ENCODE measurements at places on chromosomes 12 and 14. TPM values are rescaled to one million over a fixed set of nuclear protein-coding genes. Genes with fewer than 3 reads are reported as not detected.

- DNase-seq = no peak
Observed at GRCh38 chr14:44107156-44107555, 399.9 kb downstream of the FSCB start.

Gene LTB4R
- total RNA-seq = 3.2 TPM

Gene RDH16
- 0.27 TPM for total RNA-seq

DNA sequence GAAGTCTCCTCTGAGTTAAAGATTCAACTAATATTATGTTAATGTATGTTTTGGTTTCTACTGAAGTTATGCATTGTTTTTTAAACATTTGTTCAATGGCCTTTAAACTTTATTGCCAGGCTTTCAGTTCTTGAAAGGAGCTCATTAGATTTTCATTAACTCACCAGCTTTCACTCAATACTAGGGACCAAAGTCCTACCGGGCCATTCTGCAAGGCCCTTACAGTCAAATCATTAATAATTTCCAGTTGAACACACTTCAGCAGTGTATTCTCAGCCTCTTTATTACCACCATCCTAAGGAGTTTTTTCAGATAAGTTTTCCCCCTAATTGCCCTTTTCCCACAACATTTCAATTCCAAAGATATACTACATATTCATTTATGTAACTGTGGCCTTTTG is 409.2 kb downstream of the DIO2 start:
- DNase-seq = no peak

DNA sequence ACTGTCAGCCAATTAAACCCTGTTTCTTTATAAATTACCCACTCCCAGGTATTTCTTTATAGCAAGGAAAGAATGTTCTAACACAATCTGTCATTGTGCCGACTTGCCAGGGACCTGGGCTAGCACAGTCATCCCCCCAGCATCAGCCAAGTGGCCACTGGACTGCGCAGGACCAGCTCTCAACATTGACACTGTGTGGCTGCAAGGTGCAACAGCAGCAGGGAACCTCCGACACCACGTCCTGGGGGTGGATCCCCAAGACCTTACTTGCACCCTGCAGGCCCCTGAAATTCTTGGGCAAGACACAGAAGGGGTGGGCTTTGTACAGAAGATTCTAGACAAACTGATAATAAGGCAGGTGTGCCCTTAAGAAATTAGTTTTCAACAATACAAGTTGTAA is 309.5 kb downstream of the GLT1D1 start:
- no peak for DNase-seq

Gene MYF5
- total RNA-seq = not detected

- DNase-seq = no peak
Observed at GRCh38 chr12:41055875-41056577, 132.1 kb upstream of the PDZRN4 start.

DNA sequence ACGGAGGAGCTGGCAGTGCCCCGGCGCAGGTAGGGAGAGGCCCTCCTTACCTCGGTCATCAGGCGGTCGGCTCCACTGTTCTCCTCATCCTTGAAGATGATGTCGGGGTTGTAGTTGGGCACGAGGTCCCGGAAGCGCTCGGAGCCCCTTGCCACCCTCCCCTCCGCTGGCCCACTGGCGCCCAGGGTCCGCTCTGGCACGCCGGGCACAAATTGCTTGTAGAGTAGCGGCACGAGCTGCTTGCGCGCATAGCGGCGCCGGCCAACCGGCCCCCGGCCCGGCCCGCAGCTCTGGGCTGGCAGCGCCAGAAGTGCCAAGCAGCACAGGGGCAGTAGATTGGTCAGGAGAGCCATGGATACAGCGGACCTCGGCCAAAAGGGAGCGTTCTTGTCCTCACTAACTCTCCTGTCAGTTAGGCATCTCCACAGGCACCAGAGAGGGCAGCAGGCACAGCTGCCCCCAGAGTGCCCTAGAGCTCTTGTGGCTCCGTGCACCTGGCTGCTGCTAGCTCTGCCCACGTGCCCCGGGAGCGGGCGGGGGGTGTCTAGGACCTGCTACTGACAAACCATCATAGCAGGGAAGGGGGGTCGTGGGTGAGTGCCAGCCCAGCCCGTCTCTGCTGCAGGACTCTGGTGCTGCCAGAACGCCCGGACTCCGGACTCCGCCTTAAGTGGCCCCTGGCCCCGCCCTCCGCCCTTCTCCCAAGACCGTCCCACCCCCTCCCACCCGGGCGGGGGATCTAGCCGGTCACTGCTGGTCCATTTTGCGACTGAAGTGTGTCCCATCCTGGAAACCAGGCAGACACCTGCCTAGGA is at the start of gene DHH:
Gene DHH (minus strand): TSS at position 642 of the 815 bp plus-strand sequence. CDS start 289 bp downstream, at position 353.
- peak; percentile 67 for DNase-seq

Gene GRIP1
- total RNA-seq = 21.0 TPM

Gene PLXNC1
- total RNA-seq = 4.1 TPM

GRCh38 chr14:63448841-63449240 is 94.3 kb downstream of the PPP2R5E start:
- no peak for DNase-seq

Gene HOTAIR
- not detected for total RNA-seq

Gene LRTM2
- not detected for total RNA-seq

DNA sequence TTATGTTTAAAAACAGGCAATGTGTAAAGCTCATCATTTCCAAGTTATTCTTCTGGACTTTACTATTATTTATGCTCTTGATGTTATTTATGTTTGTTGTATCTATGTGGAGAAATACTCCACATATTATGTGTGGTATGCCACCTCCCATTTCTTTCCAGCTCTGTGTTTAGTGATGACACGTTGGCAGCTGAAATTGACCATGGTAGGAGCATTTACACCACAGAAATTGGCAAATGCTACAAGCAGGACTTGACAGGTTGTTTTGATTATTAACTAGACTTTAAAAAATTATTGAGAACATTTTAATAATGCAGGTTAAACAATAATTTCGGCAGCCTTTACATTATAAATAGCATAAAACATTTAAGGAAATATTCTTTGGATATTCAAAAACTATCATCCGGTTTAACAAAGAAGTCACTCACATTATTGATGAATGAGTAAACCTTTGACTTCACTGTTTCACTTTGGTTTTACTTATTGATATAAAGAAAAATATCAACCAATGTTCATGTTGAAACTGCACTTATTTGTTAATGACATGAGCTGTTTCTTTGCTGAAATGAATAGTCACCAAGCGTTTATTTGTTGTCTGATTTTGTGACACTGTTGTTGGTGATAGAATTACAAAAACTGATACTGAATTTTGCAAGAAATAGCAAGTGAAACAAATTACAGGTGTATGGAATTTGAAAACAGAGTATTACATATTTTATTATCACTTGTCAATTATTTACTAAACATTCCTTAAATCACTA is 76.8 kb downstream of the HMGA2 start:
- DNase-seq = no peak

- peak; percentile 79 for DNase-seq
Observed at GRCh38 chr12:116222358-116222757, 55.1 kb downstream of the MED13L start.

Gene SMCO2
- not detected for total RNA-seq

DNA sequence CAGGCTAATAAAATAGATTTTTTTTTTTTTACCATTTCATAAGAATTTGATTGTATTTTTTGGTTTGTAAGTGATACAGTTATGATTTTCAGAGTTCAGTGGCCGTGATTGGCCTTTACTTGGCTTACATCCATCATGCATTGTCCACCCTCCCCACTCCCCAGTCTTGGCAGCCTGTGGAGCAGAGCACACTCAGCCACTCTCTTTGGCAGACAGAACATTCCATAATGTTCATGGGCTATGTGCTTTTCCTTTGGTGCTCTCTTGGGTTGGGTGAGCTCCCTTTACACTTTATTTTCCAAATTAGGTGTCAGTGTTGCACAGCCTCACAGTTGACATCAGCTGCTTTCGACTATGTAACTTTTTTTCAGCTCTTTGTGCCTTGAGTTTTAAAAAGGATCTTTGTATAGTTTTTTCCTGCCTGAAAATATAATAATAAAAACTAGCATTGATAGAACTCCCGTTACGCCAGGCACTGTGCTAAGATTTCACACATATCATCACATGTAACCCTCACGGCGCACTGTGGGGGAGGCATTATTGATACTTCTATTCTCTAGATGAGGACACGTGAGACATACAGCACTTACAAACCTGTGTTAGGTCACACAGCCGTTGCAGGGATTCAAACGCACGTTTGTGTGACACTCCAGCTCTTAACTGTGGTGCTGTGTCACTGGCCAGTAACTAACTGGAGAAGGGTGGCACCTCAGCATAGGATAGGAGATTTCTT is 21.5 kb downstream of the SUDS3 start:
- no peak for DNase-seq

- DNase-seq = no peak
Observed at GRCh38 chr14:36035675-36036074, 140.8 kb downstream of the PTCSC3 start.

DNA sequence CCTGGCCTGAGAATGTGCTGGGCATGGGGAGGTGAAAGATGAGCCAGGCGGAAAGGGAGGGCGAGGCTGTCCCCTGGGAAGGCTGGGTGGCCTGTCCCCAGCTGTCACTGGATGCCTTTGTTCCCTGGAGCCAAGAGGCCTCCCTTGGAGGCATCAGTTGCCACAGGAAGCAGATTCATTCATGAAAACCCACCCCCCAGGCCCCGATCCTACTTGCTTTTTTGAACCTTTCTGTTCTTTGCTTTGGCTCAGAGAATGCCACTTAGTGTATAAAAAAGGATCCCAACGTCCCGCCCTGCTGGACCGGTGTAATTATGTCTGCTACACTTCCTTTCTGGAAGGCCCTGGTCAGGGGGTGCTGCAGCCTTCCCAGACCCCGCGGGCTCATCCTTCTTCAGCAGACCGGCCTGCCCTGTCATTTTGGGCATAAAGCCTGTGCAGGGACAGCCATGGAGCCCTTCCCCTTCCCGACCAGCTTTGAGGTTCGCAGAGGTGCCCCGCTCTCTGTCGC is 220.2 kb downstream of the SLC41A2 start:
- no peak for DNase-seq

GRCh38 chr12:128402486-128403243 is 135.7 kb downstream of the TMEM132C start:
- no peak for DNase-seq

DNA sequence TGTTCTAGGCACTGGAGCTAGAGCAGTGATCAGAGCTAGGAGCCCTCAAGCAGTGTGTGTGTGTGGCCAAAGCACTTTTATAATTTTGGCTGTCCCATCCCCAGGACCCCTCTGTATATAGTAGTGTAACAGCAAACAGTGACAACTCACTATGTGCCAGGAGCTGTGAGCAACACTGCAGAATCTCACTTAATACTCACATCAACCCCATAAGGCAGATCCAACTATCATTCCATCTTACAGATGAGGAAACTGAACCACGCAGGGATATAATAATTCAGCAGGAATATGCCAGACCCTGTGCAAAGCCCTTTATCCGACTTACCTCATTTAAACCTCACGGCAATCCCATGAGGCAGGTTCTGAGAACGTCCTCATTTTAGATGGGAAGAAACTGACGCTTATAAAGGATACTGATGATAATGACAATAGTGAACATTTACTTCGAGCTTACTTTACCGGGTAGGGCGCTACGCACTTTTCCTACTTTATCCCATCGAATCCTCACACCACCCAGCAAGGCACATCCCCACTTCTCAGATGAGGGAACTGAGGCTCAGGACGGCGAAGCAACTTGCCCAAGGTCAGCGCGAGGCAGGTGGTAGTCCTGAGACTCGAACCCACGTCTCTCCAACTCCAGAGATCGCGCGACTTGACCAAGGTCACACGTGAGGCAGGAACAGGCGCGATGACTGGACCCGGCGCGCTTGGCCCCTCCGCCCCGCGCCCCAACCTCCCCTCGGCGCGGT is 687 bp downstream of the RAB35 start:
- DNase-seq = peak; percentile 50

GRCh38 chr12:111093428-111094142 is 173.2 kb upstream of the MYL2 start:
- DNase-seq = no peak

GRCh38 chr12:26022043-26022442 is 63.6 kb downstream of the RASSF8 start:
- no peak for DNase-seq

Gene OR6C2
- total RNA-seq = not detected

DNA sequence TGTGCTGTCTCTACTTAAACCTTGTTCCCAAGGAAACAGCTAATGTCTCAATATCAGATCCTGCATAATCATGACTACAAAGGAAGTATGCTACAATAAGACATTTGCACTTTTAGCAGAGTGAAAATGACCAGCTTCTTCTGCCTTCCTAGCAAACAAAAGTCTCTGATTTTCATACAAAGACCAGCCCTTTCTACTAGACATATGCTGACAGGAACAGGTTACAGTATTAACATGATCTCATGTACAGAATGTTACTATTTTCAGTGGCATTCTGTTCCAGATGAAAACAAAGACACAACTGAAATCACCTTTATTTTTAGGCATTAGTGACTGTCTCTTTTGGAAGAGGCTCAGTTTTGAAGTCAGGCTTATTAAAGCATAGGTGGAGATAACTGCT is 228.6 kb downstream of the MED13L start:
- no peak for DNase-seq

DNA sequence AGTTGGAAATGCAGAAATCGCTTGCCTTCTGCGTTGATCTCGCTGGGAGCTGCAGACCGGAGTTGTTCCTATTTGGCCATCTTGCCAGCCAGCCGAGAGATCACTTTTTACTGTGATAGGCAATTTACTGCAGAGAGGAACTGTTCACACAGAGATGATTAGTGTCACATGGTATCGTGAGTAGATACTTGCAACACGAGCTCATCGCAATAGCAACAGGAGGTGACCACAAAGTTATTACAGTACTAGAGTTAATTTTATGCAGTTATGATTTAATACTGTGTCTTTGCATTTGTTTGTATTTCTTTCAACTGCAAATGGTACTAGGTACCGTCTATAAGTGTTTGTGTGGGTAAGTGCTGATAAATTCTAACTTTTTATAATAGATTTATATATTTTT is 27.8 kb downstream of the NOPCHAP1 start:
- no peak for DNase-seq

- no peak for DNase-seq
Observed at GRCh38 chr12:60935981-60936761, 1324.0 kb upstream of the USP15 start.

DNA sequence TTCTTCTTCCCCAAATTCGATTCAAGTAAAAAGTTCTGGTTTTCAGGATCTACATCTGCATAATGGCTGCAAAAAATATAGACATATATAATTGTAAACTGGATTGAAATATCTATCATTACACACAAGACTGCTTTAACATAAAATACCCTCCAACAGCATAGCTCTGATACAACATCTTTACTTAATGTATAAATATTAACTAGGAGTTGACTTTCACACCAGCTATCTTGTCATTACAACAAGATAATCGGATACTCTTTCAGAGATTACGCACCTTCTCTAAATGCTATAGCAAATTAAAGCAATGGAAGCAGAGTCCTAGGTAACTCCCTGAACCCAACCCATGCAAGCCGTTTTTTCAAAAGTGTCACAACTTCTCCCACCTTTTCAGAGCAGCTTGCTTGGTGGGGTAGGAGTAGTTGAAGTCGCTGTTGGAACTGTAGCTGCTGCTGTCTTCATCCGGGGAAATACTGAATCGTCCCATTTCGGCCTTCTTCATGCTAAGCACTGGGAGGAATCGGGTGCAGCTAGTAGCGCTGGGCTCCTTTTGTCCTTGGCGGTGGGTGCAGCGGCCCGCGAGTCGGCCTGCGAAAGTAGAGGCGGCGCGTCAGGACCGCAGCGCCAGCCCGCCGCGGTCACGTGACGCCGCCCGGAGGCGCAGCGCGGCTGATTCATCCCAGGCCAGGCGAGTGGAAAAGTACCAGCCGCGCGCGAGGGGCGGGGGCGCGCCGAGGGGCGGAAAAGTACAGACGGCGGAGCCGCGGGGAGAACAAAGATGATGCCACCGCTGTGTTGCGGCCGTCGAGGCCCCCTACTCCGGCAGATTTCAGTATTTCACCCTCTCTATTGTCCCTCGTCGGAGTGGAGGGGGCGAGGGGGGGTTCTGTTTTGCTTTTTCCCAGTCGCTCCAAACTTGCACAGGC is 1.5 kb downstream of the SLC38A2 start:
- DNase-seq = peak; percentile 93

Gene HAL
- 0.27 TPM for total RNA-seq

All from left cardiac atrium (tissue), 4 donors.